Natural killer cell treated with Interleukin-12 subunit alpha and Interleukin-12 subunit beta and Interleukin-15 and Interleukin-18, amount 100 ng/mL, for 72 hours (primary cell): ENCODE measurements at places on chromosomes 16 and 17. TPM values are rescaled to one million over a fixed set of nuclear protein-coding genes. Genes with fewer than 3 reads are reported as not detected.

Gene GP2
- total RNA-seq: not detected

Gene TP53TG3B
- total RNA-seq: not detected

Gene ANKS3
- total RNA-seq: 39.1 TPM

Gene TMEM235
- not detected for total RNA-seq

Gene TSPOAP1
- total RNA-seq: 82.3 TPM

Gene P2RX5
- 2,596 TPM for total RNA-seq

Gene MEIOC
- not detected for total RNA-seq

Gene CSNK1D
- total RNA-seq: 160 TPM

Gene ITGB4
- total RNA-seq: 0.90 TPM

DNA sequence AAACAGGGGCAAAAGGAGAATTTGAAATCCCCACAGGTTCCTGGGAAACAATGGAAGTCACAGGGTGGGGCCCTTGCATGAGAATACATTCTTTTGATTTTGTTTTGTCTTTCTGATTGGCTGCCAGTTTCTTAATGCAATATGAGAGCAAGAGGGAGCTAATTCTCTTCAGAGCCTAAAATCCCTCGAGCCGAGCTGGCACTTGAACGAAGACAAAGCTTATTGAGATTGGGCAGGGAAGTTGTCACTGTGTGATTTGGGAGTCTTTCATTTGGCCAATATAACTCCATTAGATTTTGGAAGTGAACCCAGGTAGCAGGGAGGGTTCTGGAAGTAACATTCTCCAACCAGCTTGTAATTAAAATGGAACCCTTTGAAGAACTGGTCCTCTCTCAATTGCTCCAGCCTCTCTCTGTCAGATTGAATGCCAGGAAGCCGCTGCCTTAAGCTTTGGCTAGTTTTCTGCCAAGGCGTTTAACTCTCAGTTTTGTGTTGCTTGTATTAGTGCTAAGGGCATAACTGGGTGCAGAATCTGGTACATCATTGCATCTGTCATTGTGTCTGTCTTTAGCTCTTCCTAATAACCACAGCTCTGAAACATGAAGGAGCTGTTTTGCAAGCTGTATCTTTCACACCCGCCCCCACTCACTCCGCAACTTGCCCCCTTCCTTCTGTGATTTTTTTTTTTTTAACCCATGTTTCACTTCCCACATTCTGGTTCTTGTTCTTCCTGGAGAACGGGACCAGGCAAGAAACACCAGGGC is 272.0 kb downstream of the MAF start:
- peaks cover 29% of the 10 kb centered on the region for H3K27me3 ChIP-seq
- H3K36me3 ChIP-seq: no peaks in the 10 kb centered on the region
- no peak for DNase-seq
- no peak overlapping the region for H3K27ac ChIP-seq

- no peak overlapping the region for H3K4me3 ChIP-seq
- H3K27me3 ChIP-seq: no peaks in the 10 kb centered on the region
- no peak overlapping the region for H3K27ac ChIP-seq
- H3K36me3 ChIP-seq: peaks cover 10% of the 10 kb centered on the region
- H3K4me1 ChIP-seq: no peaks in the 10 kb centered on the region
- no peak for DNase-seq
These were observed 1006.7 kb upstream of the GOT2 start for GRCh38 chr16:59740858-59741257.

DNA sequence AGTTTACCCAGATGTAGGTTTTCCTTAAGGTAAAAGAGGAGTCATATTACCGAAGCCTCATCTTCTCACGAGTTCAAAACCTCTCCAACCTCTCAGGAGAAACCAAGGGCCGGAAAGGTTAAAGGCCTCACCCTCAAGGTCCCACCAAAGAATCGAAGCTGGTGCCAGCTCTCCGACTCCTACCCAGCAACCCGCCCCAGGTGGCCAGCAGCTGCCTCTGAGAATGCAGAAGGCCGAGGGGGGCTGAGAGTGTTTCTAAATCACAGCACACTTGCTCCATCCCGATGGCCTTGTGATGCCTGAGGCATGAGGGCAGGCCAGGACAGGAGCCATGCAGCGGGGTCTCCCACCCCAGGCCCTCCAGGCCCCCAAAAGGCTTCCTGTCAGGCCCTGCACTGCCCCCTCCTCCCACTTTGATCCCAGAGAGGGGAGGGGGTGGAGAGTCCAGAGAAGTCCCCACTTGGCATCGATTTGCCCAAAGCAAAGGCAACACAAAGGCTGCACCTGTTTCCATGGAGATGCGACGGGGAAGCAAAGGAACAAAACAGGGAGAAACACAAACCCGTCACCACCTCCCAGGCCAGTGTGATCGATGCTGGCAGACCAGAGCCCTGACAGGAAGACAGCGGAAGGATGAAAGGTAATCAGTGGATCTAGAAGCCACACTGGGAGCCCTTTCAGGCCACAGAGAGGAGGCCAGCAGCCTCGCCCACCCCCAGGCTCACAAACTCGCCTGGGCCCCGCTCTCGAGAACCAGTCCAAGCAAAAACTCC is 39.0 kb downstream of the CUEDC1 start:
- H3K27me3 ChIP-seq: peaks cover 5% of the 10 kb centered on the region
- H3K36me3 ChIP-seq: no peaks in the 10 kb centered on the region
- no peak overlapping the region for H3K4me3 ChIP-seq
- DNase-seq: no peak
- no peak overlapping the region for H3K27ac ChIP-seq

- no peak overlapping the region for H3K27ac ChIP-seq
- H3K4me1 ChIP-seq: no peaks in the 10 kb centered on the region
- no peaks in the 10 kb centered on the region for H3K27me3 ChIP-seq
- no peak overlapping the region for H3K4me3 ChIP-seq
These were observed 43.7 kb upstream of the CDRT4 start for GRCh38 chr17:15511142-15511541.

- H3K4me1 ChIP-seq: no peaks in the 10 kb centered on the region
- DNase-seq: no peak
- peaks cover 13% of the 10 kb centered on the region for H3K27me3 ChIP-seq
- no peak overlapping the region for H3K27ac ChIP-seq
These were observed 43.5 kb downstream of the GPRC5B start for GRCh38 chr16:19841184-19841583.

GRCh38 chr17:17726458-17727060 is 45.3 kb downstream of the RAI1 start:
- no peak for DNase-seq
- peaks cover 15% of the 10 kb centered on the region for H3K27me3 ChIP-seq
- no peak overlapping the region for H3K27ac ChIP-seq

DNA sequence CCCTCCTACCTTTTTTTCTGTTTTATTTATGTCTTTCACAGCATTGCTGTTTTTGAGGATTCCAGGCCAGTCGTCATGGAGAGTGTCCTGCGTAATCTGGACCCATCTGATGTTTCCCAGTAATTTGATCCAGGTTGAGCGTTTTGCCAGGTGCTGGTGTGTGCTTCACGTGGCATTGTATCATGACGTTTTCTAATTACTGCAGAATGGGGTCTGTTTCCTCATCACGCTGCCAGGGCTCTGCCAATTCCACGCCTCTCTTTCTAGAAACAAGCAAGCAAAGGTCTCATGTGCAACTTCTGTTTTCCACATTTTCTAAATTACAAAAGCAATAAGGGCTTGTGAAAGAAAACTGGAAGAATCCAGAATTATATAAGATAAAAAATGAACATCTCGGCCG is 28.3 kb upstream of the BHLHA9 start:
- peaks cover 7% of the 10 kb centered on the region for H3K27me3 ChIP-seq
- no peaks in the 10 kb centered on the region for H3K36me3 ChIP-seq
- DNase-seq: no peak
- peaks cover 3% of the 10 kb centered on the region for H3K4me1 ChIP-seq

DNA sequence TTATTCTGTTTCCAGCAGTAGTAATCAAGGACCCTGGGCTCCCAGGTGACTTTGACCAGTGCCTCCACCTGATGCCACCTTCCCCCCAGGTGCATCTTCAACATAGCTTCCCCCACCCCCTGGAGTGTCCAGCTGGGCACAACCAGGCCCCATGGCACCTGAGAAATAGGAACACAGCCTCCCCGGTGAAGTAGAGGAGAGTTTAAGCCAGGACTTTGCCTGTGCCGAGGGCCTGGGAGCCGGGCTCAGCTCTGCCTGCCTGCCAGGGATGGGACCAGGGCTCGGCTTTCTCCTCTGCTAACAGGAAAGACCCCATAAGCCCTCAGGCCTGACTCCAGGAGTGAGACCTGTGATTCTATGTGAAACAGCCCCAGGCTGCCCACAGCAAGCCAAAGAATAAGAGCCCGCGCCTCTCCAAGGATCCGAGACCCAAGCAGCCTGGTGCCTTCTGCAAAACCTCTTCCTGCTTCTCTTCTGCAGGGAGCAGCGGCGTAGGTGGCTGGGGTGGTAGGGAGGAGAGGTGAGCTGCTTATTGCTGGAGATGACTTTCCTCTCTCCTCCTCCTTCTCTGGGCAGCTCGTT is 16.4 kb upstream of the RBFOX3 start:
- H3K27me3 ChIP-seq: peaks cover 8% of the 10 kb centered on the region
- DNase-seq: peak; percentile 12
- H3K36me3 ChIP-seq: no peaks in the 10 kb centered on the region
- H3K27ac ChIP-seq: no peak overlapping the region
- no peaks in the 10 kb centered on the region for H3K4me1 ChIP-seq
- H3K4me3 ChIP-seq: no peak overlapping the region

DNA sequence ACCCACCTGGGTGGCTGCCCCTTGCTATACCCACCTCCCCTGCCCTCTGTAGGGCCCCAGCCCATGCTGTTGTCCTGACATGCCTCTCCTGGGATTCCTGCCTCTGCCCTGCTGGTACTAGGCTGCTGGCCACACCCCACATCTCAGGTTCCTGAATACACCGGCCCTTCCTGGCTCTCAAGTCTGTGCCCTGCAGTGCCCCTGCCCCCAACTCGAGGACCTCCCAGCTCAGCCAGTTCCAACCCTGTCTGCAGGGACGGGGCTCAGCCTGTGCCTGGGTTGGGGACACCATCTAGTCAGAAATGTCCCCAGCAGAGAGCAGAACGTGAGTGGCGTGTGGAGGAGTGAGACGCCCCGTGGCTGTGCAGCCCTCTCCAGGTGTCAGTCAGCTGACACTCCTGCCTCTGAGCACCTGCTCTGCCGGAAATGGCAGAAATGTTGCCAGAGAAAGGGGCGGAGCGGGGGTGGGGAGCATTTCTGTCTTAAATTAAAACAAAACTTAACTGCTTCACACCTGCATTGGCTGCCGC is 28.7 kb downstream of the ACSF3 start:
- no peaks in the 10 kb centered on the region for H3K27me3 ChIP-seq
- no peak overlapping the region for H3K4me3 ChIP-seq
- no peak overlapping the region for H3K27ac ChIP-seq

- H3K36me3 ChIP-seq: no peaks in the 10 kb centered on the region
- H3K4me3 ChIP-seq: no peak overlapping the region
- H3K27me3 ChIP-seq: no peaks in the 10 kb centered on the region
- H3K4me1 ChIP-seq: no peaks in the 10 kb centered on the region
These were observed 20.6 kb downstream of the TPPP3 start for GRCh38 chr16:67372664-67373063.

- no peaks in the 10 kb centered on the region for H3K4me1 ChIP-seq
- H3K36me3 ChIP-seq: no peaks in the 10 kb centered on the region
- H3K27me3 ChIP-seq: no peaks in the 10 kb centered on the region
- no peak for DNase-seq
- H3K27ac ChIP-seq: no peak overlapping the region
These were observed 6.0 kb downstream of the TBC1D24 start for GRCh38 chr16:2480948-2481347.

GRCh38 chr17:76599694-76600460 is 14.2 kb upstream of the ST6GALNAC2 start:
- no peak for DNase-seq
- no peak overlapping the region for H3K27ac ChIP-seq
- peaks cover 13% of the 10 kb centered on the region for H3K27me3 ChIP-seq
- H3K36me3 ChIP-seq: no peaks in the 10 kb centered on the region

- no peak overlapping the region for H3K4me3 ChIP-seq
- H3K4me1 ChIP-seq: no peaks in the 10 kb centered on the region
- no peaks in the 10 kb centered on the region for H3K36me3 ChIP-seq
- no peak overlapping the region for H3K27ac ChIP-seq
- DNase-seq: no peak
These were observed 51.4 kb downstream of the ZDHHC7 start for GRCh38 chr16:84959784-84960417.

GRCh38 chr17:62898239-62898864 is 67.7 kb upstream of the TANC2 start:
- DNase-seq: no peak
- peaks cover 10% of the 10 kb centered on the region for H3K27me3 ChIP-seq
- no peaks in the 10 kb centered on the region for H3K4me1 ChIP-seq
- no peak overlapping the region for H3K4me3 ChIP-seq
- H3K36me3 ChIP-seq: no peaks in the 10 kb centered on the region
- no peak overlapping the region for H3K27ac ChIP-seq

DNA sequence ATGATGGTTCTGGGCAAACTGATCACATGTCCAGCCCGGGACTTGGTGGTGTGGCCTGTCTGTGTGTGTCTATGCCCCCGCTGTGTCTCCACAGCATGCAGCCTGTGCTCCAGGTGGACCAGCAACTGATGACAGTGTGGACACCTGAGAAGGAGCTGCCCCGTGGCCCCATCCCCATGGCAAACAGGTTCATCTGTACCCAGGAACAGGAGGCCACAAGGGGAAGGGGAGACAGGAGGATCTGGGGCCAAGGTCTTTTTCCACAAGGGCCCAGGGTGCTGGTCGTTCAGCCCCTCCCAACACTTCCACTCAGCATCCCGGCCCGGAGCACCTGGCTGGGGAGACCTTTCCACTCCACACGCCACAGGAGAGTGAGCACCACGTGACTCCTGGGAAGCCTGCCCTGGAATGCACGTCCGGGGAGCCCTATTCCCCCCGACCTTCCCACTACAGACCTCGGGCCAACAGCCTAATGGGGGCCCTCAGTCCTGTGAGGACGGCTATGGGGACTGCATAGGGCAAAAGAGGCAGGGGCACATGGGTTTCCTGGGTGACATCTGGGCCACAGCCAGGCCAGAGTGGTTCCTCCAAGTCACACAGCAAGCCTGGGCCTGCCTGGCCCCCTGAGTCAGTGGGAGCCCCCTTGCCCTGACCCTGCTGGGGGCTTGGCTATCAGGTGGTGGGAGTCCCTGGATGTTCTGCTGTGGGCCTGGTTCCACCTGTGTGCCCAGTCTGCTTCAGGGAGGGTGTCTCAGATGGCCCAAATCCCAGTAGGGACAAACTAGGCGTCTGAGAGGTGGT is 20.8 kb upstream of the NXPH3 start:
- DNase-seq: no peak
- H3K4me3 ChIP-seq: no peak overlapping the region
- peaks cover 4% of the 10 kb centered on the region for H3K27me3 ChIP-seq
- no peaks in the 10 kb centered on the region for H3K36me3 ChIP-seq

DNA sequence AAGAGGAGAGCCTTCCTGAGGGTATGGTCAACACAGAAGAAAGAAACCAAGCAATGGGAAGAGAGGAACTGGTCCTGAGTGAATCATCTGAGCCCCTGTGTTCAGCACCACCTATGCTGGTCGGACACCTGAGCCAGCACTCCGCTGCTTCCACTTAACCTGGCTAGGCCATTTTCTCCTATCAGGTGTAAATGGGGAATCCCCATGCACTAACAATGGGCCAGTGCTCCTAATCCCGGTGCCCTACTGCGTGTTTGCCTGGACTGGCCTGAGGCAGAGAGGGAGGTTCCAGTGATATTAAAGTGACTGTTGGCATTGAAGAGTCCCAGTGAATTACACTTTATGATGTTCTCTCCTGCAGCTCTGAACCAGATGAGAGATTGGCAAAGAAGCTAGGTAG is 34.4 kb upstream of the XYLT2 start:
- peaks cover 38% of the 10 kb centered on the region for H3K27me3 ChIP-seq
- H3K36me3 ChIP-seq: no peaks in the 10 kb centered on the region
- peak overlapping the region; percentile 43 for H3K27ac ChIP-seq
